ENCODE measurements at places on chromosomes 12 and 14.
A peak's percentile ranks its signal among the peaks of the same experiment; 100 is the strongest.

DNA sequence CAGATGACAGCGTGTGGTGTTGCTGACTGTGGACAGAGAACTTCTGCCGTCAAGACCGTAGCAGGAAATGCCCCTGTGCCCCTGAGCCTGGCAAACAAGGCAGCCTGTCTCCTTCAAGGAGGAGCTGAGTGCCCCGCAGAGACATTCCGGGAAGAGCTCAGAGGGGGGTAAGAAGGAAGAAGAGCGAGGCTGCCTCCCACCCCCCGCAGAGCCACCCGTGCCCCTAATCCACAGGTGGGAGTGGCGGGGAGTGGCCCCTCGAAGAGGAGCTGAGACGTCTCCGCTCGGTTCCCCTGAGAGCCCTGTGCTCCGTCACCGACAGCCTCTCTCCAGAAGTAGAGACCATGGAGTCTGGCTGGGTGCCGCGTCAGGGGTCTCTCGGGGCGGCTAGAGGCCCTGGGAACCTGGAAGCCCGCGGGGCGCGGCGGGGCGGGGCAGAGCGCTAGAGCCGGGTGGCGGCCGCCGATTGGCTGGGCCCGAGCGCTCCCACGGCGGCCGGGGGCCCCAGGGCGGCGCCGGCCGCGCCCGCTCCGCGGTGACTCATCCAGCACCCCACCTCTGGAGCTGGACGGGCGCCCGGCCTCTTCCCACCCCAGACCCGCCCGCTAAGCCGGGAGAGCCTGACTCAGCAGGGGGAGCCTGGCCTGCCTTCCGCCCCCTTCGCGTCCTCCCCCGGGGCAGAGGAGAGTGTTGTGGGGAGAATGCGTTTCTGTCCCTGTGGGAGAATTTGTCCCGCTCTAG, 25.2 kb upstream of the KRT78 start:
- H3K4me1 ChIP-seq = peaks cover 16% of the 10 kb centered on the region
- peak overlapping the region; percentile 78 for H3K27ac ChIP-seq
- no peaks in the 10 kb centered on the region for H3K36me3 ChIP-seq

GRCh38 chr14:41137741-41138140, 468.9 kb upstream of the LRFN5 start:
- DNase-seq = no peak
- H3K4me3 ChIP-seq = no peak overlapping the region
- no peaks in the 10 kb centered on the region for H3K36me3 ChIP-seq
- no peaks in the 10 kb centered on the region for H3K27me3 ChIP-seq
- H3K27ac ChIP-seq = no peak overlapping the region

DNA sequence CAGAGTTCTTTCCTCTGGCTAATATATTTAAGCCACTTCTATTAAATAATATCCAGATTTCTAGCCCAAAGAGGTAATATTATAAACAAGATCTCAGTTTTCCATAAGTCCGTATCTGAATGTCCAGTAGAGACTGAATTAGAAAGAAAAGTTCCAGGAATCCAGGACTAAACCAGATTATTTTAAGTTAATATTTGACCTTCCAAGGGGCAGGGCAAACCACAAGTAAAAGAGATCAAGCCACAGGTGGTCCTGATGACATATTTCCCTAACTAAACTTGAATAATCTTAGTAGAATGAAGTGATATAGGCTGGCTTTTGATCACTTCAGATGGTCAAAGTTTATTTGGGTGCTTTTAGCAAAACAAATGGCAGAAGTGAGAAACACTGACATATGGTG, 43.3 kb upstream of the E2F7 start:
- no peaks in the 10 kb centered on the region for H3K36me3 ChIP-seq
- H3K4me3 ChIP-seq = no peak overlapping the region
- DNase-seq = no peak
- no peaks in the 10 kb centered on the region for H3K4me1 ChIP-seq
- H3K27ac ChIP-seq = no peak overlapping the region
- no peaks in the 10 kb centered on the region for H3K27me3 ChIP-seq

DNA sequence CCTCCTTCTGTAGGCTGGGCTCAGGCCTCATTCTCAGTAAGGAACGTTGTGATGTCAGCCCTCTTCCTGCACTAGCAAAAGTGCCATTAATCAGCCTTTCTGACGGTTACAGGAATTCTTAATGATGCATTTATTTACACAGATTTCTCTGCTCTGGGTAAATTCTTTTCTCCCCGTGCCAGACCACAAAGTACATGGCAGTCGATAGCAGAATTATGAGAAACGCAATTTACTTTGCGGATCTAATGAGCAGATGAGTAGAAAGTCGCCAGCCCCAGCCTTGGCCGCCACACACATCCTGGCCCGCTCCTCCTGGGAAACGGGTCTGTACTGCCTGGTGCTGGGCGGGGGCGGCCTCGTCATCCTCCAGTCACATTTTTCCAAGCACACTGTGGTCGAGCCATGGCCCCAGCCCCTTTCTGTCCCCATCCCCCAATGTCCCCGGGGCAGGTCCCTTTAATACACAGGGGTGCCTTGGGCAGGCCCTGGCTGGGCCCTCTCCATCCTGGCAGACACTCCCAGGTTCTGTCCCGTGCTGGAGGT, 25.9 kb downstream of the NOC4L start:
- H3K36me3 ChIP-seq = no peaks in the 10 kb centered on the region
- H3K4me3 ChIP-seq = no peak overlapping the region
- no peak for DNase-seq

DNA sequence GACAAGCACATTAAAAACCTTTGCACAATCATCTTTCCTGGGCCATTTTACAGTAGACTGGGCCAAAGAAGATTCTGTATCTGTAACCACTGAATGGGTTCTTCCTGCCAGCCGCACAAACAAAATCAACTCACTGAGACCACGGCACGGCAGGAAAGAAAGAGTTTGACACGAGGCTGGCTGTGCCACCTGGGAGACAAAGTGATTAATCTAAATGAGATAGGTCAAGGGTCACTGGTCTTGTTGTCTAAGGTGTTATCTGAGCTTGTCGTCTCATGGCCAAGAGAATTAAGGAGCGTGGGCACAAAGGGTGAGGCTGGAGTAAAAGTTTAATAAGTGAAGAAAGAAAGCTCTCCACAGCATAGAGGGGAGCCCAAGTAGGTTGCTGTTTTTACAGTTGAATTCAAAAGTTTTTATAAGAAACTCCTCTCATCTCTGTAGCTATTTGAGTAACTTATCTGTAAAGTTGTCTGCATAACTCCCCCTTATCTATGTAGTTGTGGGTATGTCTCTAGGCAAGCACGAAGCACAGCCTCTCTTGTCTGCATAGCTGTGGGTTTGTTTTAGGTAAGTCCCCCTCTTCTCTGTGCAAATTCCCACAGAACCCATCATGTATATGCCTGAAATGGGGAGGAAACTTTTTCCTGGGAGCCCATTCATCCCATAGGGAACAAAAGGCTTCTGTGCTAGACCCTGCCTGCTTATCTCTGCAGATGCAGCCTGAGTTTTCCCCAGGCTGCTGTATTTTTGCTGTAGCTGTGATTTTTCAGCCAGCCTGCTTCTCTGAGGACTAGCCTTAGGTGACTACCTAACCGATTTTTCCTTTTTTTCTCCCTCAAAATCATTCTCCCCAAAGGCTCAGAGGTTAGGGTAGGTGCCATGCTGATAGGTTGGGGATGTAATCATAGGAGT, 1314.6 kb upstream of the TMEM132C start:
- H3K27me3 ChIP-seq = no peaks in the 10 kb centered on the region
- no peak overlapping the region for H3K27ac ChIP-seq
- no peaks in the 10 kb centered on the region for H3K36me3 ChIP-seq
- no peaks in the 10 kb centered on the region for H3K4me1 ChIP-seq
- no peak overlapping the region for H3K4me3 ChIP-seq

- no peak for DNase-seq
- H3K4me3 ChIP-seq = no peak overlapping the region
- no peaks in the 10 kb centered on the region for H3K4me1 ChIP-seq
- H3K27ac ChIP-seq = no peak overlapping the region
- no peaks in the 10 kb centered on the region for H3K27me3 ChIP-seq
Measured at GRCh38 chr12:90589956-90590355, 365.0 kb downstream of the CCER1 start.

All from small intestine (tissue), 16 donors.